DMS 273 treated with DMSO at 0.1 percent for 48 hours (cell line): ENCODE measurements at places on chromosomes 12 and 14.

DNA sequence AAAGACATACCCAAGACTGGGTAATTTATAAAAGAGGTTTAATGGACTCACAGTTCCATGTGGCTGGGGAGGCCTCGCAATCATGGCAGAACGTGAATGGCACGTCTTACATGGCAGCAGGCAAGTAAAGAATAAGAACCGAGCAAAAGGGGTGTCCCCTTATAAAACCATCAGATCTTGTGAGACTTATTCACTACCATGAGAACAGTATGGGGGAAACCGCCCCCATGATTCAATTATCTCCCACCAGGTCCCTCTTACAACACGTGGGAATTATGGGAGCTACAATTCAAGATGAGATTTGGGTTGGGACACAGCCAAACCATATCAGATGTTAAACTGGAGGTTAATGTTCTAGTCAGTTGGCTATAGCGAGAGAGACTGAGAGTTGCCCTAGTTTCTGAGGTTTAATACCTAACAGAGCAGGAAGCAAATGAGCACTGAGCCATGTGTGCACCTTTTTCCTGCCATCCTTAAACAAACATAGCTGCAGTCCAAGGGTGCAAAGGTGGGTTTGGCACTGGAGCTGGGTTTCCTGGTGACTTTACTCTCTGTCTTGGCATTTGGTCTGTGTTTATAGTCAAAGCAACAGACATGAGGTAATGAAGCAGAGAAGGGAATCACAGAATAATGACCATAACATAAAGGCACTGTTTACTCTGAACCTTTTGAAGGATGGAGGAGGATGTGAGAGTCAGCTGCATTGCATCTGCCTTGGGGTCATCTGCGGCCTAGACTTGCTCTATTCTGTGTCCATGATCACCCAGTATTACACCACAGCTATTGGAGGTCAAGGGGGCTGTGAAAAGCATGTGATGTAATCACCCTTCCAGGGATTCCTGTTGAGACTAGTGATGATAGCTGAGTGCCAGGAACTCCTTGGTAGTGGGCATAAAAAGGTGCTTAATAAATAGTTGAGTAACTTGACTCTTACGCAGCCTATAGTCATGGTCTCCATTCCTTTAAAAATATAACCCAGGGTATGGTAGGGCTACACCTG lies 83.6 kb upstream of the USP44 start:
- no peak for DNase-seq

DNA sequence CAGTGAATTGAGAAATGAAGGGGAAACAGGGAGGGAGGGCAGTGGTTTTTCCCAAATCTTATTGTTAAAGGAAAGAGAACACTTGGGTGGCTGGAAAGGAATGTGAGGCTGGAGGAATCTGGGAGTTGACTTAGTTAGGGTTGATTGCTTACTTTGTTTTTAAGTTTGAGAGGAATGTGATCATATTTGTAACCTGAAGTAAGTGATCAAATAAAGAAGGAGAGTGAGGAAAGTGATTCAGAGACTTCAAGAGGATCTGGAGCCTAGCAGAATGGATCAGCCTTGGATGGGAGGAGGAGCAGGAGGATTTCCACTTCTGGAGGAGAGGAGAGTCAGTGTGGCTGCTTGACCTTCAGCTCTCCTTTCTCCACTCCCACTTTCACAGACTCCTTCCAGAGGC lies 6.0 kb upstream of the LRP6 start:
- DNase-seq: no peak

DNA sequence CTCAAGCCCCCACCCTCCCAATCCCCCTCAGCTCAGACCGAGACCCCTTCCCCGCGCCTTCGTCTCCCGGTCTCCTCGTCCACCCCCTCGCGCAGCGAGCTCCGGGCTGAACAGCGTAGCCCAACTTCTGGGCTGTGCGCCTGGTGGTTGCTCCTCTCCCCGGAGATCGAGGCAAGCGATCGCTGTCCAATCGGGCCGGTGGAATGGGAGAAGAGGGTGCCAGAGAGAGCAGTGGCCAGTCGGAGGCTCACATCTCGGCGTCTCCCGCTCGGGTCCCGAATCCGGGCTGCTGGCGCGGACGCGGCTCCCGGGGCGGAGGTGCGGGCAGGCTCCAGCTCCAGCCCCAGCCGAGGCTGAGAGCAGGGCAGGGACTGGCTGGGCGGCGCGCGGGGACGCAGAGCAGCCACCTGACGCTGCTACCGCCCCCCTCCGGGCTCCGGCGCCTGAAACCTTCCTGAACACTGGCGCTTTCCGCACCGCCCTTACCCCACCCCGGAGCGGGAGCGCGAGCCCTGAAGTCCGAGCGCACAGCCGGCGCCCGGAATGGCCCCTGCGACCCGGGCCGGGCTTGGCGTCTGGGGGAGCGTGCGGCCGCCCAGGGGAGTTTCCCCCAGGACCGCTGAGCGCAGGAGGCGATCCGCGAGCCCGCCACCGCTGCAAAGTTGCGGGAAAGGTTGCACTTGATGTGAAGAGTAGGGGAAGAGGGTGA lies 508 bp upstream of the KCNH5 start:
- DNase-seq: no peak

- no peak for DNase-seq
Observed at GRCh38 chr12:28937196-28937595, 211.9 kb upstream of the FAR2 start.

GRCh38 chr14:69896080-69896479 lies 16.9 kb downstream of the SMOC1 start:
- DNase-seq: no peak

- peak; percentile 50 for DNase-seq
Observed at GRCh38 chr12:58502226-58502625, 418.1 kb downstream of the LRIG3 start.

DNA sequence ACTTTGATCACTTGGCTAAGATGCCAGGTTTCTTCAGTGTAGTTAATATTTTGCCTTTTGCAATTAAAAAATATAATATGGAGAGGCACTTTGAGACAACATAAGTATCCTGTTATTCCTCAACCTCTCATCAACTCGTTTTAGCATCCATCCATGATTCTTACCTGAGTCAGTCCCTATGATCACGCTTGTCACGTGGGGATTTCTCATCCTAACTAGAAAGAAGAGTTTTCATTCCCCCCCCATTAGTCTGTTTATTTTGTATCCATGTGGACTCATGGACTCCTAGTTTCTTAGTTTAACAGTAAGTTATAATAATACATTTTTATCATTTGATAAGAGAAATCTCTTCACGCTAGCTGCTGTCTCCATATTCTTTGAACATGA lies 110.3 kb downstream of the SLC25A47 start:
- no peak for DNase-seq

DNA sequence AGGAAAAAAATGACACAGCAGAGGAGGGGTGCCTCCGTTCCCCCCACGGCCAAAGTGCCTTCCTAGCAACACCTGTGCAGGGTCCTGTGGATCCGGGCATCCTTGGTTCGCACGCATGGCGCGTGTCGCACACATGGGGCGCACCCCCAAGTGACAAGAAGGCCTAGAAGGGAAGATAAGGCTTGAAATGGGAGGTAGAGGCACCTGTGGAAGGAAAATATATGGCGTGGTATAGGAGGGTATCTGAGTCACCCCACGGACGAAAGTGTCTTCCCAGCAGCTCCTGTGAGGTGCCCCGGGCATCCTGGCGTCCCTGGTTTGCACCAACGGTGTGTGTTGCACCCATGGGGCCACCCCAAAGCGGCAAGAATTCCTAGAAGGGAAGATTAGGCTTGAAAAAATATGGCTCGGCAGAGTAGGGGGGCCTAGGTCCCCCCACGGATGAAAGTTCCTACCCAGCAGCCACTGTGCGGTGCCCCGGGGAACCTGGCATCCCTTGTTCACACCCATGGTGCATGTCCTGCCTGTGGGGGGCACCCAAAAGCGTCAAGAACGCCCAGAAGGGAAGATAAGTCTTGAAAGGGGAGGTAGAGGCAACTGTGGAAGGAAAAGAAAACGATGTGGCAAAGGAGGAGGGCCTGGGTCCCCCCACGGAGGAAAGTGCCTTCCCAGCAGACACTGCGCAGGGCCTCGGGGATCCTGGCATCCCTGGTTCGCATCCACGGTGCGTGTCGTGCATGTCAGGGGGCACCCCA lies 280.0 kb downstream of the ALG10 start:
- no peak for DNase-seq

- no peak for DNase-seq
Observed at GRCh38 chr12:104750061-104750460, 208.0 kb downstream of the SLC41A2 start.
